ENCODE measurements at places on chromosomes 5 and 9.

DNA sequence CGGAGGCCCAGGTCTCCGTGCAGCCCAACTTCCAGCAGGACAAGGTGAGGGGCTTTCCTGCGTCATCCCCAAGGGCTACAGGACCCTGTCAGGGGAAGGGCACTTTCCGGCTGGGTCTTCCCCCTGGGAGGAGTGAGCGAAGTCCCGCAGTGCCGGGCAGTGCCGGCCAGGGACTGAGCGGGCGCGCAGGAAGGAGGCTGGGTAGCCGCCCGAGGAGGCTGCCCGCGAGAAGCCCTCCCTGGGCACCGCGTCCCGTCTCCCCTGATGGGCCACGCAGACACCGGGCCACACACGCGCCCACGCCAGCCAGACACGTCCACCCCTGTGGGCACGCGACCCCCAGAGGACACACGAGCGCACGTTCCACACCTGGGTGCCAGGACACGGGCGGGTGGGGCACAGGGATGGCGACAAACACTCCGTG lies 357 bp downstream of the PTGDS start:
- DNase-seq, result no peak

DNA sequence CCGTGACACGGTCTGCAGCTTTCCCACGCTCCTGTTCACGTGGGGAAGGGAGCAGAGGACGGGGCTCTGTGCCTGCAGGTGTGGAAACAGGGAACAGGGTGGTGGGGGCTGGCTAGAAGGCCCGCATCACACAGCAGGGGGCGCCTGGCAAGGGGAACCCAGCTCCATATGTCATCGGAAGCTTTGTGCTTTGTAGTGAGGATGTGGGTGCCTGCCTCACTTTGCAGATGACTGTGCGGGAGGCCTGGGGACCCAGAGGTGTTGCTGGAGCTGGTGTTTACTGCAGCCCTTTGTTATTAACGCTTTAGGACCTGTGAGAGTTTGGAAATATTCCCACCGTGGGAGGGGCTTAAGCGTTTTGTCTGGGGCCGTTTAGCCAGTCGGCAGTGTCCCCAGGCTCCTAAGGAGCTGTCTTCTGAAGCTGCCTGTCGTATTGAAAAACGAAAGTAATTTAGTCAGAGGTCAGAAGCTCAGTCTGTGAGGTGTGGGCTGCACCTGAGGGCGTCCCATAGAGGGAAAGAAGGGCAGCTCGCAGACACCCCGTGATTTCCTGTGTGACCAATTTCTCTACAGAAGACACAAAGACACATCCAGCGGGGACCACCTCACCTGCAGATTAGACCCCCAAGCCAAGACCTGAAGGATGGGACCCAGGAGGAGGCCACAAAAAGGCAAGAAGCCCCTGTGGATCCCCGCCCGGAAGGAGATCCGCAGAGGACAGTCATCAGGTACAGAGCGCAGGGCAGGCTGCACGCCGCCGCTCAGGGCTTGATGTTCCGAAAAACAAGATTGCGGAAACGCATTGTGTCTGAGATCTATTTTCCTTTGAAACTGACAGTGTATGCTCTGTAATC lies 9.1 kb downstream of the MAN1B1 start:
- no peak for DNase-seq

DNA sequence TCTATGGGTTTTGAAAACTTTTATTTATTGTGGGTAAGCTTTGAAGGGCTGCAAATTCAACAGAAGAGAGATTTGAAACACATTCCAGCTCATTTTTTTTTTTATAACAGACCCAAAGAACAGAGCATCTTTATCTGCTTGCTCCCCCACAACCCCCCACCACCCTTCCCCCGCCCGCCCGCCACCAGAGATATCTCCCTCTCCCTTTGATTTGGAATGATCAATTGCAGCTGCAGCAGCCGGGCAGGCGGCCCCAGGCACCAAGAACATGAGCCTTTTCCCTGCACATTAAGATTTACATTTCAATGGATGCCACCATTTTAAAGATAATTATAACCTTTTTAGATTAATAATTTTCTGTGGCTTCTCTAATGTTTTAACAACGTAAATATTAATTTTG lies 510.9 kb downstream of the ZNF608 start:
- no peak for DNase-seq

- DNase-seq, result peak; percentile 24
Measured at GRCh38 chr9:138050472-138051330, 173.1 kb downstream of the CACNA1B start.

- no peak for DNase-seq
Measured at GRCh38 chr9:69454321-69454720, 129.3 kb downstream of the ENTREP1 start.

GRCh38 chr5:139389701-139390638 lies at the start of gene MZB1:
MZB1 (minus strand) TSS chr5:139389913; CDS start chr5:139389856, 57 bp downstream.
- no peak for DNase-seq

DNA sequence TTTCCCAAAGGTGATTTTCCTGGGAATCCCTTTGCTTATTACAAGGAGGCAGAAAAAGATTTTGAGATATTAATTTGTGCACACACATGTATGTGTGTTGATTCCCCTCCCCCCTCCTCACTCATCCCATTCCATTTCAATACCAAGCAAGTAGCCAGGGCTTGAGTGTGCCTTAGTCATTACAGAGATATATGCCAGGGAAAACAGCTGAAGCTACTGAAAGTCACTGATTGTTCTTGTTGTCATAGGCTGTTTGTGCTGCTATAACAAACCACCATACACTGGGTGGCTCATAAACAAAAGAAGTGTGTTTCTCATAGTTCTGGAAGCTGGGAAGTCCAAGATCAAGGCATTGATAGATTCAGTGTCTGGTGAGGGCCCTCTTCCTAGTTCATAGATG lies 158.6 kb downstream of the BAAT start:
- no peak for DNase-seq

- DNase-seq, result no peak
Measured at GRCh38 chr9:109604131-109604530, 106.0 kb upstream of the PTPN3 start.

GRCh38 chr9:655875-656274 lies 185.6 kb upstream of the DMRT1 start:
- DNase-seq, result peak; percentile 73

DNA sequence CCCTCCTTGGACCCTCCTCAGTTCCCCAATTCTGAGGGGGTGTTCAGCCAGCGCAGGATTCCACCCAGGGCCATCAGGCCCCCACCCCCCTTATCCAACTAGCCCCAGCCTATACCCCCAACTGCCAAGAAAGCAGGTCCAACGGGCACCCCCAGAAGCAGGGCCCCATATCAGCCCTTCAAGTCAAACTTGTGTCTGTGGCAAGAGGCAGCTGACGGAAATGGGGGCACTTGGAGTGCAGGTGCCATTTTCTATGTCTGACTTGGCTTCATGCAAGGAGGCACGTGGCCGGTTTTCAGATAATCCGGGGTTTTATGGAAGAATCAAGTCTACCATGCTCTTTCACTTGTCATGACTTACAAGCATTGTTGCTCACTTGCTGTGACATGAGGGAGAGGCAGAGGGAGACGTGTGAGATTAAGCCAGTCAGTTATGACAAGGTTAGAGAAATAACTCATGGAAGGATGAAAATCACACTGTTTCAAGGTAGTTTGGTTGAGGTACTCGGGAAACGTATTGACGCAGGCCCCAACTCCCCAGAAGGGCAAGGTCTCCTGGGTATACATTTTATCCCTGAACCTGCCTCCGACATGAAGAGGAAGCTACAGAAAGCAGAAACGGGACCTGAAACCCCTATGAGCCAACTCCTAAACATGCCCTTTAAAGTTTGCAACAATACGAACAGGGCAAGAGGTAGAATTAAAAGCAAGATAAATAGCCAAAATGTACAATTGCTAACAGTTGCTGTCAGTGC lies 26.5 kb upstream of the CLPTM1L start:
- no peak for DNase-seq

DNA sequence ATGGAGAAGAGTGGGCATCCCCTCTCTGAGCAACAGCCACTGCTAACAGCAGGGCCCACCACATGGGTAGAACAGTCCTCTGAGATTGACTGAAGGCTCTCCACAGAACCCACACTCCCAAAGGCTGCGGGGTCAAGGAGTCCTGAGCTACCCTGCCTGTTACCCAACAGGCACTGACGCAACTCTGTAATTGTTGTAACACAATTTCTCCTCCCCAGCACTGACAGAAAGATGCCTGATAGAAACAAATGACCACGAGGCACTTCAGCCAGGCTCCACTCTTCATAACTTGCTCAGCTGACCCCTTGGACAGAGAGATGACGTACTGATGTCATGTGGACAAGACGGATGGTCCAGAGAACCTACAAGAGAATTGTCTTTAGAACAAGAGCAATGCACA lies 220.7 kb downstream of the SPOCK1 start:
- no peak for DNase-seq

DNA sequence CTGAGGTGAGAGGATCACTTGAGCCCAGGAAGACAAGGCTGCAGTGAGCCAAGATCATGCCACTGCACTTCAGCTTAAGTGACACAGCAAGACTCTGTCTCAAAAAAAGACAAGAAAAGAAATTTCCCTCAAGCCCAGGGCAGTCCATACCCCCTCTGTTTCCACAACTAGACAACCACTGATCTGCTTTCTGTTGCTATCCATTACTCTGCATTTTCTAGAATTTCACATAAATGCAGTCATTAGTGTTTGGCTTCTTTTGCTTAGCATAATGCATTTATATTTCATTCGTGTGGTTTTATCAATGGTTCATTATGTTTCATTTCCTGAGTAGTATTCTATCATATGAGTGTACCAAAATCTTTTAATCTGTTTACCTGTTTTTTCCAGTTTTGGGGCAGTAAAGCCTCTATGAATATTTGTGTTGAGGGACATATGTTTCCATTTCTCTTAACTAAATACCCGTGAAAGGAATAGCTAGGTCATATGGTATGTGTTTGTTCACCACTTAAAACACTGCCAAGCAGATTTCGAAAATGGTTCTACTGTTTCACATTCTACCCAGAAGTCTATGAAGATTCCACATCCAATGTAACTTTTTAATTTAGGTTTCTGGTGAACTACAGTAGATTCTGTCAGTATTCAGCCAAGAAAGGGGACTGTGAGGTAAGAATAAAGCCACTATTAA lies 271.8 kb downstream of the ZNF608 start:
- DNase-seq, result no peak

DNA sequence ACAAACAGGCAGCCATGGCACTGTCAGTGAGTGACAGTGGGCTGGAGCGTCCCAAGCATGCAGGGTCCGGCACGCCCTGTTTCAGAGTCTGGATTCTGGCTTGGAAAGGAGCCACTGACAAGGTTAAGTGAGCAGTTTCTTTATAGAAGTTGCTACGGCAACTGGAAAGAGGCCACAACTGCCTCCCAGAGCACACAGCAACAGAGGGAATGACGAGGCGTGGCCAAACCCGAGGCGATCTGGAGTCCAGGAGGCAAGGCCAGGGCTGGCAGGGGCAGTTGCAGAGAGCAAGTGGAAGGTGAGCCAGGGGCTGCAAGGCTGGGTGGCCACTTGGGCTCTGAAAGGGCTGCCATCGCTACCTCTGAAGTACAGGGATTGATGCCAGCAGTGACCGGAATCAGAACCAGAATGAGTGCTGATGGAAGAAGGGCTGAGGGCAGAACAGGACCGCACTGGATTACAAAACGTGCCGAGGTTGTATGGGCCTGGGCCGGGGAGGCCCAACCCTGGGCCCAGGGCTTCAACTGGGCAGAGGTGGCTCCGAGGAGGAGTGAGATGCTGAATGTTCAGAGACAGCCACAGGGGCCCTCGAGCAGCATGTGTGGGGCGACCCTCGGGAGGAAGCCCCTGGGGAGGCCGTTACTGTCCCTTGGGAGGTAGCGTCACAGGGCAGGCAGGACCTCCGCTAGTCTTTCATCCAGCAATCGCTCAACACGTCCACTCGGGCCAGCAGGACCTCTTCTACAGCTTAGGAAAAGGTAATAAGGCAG lies 4.6 kb downstream of the MRPL41 start:
- DNase-seq, result peak; percentile 83

DNA sequence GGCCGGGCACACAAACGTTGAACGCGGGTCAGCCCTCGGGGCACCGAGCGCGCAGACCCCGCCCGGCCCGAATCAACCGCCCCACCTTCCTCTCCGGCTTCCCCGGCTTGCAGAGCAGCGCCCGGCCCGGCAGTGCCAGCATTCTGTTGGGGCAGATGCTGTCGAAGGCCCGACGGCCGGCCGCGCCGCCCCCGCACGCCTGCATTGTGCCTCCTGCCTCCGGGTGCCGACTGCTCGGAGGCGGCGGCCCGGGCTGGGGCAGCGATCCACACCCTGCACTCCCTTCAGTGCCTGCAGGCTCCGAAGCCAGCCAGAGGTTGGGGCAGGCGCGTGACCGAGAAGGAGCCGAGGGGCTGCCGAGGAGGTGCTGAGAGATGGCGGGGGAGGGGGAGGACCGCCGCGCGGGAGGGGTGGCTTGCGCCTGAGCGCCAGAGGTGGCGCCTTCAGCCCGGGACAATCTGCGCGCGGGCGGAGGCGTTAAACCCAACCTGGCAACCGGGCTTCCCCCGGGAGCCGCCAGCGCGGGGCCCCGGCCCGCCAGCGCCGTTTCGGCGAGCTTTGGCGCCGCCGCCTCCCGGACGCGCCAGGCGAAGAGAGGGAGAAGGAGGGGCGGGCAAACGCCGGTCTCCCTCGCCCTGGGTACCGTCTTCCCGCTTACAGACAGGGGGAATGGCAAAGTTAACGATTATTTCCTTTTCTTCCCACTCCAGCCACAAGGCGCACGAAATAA lies at the start of gene MCIDAS:
MCIDAS (minus strand) TSS at position 382 of the 730 bp plus-strand sequence; CDS start at position 205, 177 bp downstream.
- peak; percentile 49 for DNase-seq

- no peak for DNase-seq
Measured at GRCh38 chr9:127197186-127197860, 67.3 kb upstream of the GARNL3 start.

DNA sequence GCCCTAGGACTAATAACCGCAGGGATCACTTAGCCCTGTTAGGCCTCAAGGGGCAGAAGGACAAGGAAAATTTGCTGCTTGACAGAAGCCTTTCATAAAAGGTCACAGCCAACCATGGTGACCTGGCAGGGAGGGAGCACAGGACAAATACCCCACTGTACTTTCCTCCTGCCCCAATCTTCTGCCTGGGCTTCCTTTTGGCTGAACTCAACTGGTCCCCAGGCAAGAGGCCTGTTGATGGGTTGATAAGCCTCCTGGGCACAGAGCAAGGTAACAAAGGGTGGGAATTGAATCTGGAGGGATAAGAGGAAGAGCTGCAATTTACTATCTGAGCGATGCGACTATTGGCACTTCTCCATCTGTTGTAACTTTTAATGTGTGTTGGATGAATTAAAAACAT lies 392.9 kb downstream of the RASEF start:
- DNase-seq, result no peak

DNA sequence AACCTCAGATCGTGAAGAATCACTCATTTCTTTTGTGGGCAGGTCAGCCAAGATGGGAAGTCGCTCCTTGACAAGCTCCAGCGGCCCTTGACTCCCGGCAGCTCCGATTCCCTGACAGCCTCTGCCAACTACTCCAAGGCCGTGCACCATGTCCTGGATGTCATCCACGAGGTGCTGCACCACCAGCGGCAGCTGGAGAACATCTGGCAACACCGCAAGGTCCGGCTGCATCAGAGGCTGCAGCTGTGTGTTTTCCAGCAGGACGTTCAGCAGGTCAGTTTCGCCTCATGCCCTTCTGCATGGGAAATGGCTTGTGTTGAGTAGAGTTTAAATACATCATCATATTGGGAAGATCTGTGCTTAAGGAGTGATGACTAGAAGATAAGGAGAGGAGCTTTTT lies 173.3 kb downstream of the TRIO start:
- DNase-seq, result no peak
